ENCODE measurements at places on chromosomes 5 and 9.
A peak's percentile ranks its signal among the peaks of the same experiment; 100 is the strongest.

DNA sequence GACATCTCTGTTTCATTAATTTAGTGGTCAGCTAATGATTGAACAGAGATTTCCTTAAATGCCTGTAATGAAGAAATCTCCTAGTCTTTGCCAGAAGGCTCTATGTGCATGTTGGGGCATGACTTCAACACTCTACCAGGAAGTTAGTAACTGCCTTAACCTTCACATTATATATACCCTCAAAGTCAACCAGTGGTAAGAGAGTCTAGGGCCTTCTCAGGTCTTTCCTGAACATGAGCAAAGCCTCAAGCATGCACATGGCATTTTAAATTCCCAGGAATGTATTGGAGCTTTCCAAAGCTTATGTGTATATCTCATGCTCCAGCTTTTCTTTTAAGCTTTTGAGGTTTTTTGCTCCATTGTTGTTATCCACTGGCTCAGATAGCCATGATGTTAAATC is 388.3 kb downstream of the ARRDC3 start:
- no peak for DNase-seq

- DNase-seq: no peak
Measured at GRCh38 chr5:10566543-10567068, 2.7 kb downstream of the ANKRD33B start.

GRCh38 chr5:112127861-112128260 is 291.2 kb downstream of the EPB41L4A start:
- no peak for DNase-seq

- DNase-seq: no peak
Measured at GRCh38 chr9:72312386-72312987, 52.5 kb downstream of the ZFAND5 start.

DNA sequence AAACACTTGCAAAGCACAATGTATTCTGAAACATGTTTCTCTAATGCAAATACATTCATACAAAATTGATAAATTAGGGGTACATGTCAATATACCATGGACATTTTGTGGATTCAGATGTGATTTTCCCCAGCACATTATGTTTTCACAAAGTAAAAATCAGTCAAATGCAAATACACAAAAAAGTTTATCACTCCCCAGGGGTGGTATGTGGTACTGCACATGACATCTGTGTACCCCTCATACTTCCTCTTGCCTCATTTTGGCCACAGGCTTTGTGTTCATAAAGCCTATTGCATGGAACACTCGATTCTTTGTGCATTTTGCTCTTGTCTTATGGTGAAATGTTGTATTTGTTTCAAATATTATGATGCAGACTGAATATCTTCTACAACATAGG is 116.8 kb upstream of the PDE4D start:
- no peak for DNase-seq

DNA sequence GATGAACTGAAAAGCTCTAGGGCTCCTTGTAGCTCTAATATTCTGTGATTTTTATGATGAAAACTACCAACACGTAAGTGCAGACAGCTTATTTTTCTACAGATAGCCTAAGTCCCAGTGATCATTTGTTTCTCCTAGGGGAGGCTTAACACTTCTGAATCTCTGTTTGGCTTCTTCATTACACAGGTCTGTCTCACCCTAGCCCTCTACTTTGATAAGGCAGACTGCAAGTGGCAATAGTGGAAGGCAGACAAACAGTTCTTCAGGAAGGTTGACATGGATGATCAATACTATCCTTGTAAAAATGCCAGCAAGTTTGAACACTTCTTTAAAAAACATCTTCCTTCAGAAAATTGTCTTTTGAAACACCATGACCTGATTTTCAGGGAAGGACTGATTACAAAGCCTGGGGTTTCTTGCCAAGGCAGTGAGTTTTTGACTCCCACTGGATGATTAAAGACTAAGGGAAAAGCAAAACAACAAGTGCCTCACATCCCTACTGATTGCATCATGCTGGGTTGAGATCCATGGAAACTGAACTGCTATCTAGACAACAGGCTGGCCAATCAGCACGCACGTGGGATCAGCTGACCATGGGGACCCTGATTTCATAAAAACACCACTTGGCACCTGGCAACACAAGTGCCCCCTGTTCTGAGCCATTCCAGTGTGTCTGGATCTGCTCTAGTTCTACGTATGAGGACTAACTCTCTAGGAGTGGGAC is 212.2 kb downstream of the SMARCA2 start:
- no peak for DNase-seq

DNA sequence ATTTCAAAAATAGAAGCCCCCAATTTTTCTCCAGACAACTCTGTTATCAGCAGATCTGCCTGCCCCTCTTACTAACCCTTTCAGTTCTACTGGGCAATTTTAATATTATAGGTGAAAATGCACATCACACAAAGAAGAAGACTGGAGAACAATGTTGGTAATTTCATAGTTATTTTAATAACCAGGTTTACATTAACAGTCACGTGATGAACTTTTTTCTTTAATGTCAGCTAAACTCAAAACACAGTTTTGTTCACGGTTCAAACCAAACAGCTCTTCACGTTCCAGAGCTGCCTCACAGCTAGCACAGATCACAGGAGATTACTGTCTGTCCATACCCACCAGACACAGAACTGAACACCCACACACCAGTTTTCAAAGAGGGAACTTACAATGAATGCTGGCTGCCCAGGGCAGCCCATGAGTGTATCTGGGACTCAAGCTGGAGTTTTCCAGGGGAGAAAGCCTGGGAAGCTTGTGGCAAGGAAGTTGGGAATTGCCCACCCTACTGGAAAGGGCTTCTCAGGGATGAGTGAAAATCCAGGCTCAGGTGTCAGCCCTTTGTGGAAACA is 119.1 kb downstream of the DPYSL3 start:
- DNase-seq: no peak

- DNase-seq: no peak
Measured at GRCh38 chr5:4929092-4929655, 211.0 kb upstream of the ADAMTS16 start.

GRCh38 chr9:28396058-28396457 is 822.8 kb upstream of the C9orf72 start:
- DNase-seq: no peak

- DNase-seq: no peak
Measured at GRCh38 chr5:2300421-2300820, 417.7 kb upstream of the IRX4 start.

DNA sequence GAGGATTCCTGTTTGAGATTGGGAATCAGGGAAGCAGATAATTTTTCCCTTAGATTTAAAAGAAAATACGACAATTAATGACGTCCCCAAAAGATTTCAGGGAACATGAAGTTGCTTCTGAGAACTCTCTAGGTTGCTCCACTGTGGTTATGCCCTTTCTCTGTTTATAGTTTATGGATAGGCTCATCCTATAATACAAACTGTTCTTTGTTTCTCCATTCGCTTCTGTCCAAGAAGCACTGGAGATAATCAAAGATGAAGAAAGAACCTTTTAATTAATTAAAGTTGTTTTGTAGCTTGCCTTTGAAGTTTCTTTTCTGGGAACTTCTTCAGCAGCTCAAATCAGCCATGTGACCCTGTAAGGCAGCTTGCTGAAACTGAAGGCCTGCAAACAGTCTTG is 87.5 kb downstream of the CHSY3 start:
- no peak for DNase-seq

- no peak for DNase-seq
Measured at GRCh38 chr5:125870256-125870655, 553.0 kb upstream of the GRAMD2B start.

DNA sequence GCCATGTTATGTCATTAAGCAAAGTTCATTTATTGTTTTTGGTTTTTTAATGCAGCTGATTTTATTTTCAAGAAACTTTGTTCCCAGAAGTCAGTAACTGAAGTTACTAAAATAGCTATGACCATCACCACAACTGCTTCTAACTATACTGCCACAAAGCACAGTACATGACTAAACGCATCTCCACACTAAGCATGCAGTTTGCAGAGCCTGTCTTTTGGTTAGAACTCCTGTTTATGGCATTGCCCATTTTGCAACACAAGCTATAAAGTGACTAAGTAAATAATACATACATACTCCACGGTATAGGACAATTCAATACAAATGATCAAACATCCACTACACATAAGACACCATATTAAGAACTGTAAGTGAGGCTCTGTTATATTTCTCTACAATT is 109.7 kb downstream of the MLLT3 start:
- DNase-seq: no peak

GRCh38 chr5:98904780-98905179 is 24.0 kb downstream of the CHD1 start:
- no peak for DNase-seq

DNA sequence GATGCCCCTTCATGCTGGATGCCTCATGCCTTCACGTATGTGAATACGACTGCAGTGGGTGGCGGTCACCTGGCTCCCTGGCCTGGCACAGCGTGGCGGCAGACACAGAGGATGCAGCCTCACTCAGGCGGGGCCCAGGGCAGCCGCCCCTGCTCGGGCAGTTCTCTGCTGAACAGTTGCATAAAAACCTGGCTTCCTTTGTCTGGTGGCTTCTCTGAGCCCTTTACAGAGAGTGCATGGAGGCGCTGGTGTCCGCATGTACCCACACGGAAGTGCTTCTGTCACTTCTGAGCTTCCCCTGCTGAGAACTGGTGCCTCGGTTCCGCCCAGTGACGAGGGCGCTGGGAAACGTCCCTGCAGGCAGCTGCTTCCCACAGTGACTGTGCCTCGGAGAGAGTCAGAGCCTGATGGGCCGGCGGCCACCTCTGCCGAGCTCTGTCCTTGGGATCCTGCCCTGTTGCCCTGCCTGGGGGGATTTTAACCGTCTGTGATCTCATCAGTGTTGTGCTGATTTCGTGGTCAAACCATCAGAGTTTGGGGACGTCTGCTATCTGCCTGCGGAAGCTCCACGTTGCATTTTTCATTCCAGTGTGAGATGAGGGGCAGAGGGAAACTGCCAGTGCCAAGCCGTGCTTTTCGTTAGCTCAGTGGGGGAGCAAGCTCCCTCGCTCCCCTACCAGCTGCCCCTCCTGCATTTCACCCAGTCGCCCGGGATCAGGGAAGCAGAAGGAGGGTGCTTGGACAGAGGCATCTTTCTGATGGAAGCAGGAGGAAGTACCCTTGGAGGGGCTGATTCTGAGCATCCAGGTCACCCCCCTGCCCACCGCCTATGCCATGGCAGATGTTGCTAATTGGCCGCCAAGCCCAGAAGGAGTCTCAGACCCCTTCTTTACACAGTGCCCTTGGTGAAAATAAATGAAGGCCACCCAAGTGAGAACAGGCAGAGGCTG is 153.0 kb upstream of the COL5A1 start:
- DNase-seq: no peak

- no peak for DNase-seq
Measured at GRCh38 chr5:143350751-143351602, 52.5 kb downstream of the NR3C1 start.

DNA sequence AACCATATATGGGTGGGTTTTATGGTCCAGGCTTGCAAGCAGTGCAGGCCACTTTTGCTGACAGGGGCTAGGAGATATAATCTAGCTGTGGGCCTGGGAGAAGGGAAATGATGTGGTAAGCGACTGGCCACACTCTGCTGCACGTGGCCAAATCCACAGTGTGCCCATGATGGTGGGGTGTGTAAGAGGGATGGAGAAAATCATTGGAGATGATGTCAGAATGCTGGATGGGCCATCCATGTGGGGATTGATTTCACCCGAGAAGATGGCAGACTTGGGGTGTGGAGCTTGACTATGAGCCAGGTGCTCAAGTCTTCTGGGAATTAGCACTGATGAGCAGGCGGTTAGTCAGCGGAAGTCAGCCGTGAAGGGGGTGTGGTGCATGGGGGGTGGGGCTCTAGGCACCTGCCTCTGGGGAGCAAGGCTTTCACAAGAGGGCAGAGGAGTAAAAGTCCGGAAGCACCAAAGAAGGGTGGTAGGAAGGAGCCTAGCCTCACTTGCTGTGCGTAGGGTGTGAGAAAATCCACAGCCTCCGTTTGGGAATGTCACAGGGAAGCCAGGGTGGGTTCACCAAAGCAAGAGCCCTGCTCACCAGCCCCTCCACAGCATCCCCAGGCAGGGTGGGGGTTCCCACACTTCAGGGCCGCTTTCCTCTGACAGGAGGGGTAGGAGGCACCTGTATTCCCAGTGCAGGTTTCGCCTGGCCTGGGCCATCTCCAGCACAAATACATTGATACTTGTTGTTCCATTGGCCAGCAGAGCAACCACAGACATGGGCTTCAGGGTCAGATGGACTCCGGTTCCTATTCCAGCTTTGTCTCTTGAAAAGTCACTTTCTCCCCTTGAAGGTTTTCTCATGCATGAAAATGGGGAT is 44.5 kb upstream of the ANGPTL2 start:
- DNase-seq: peak; percentile 27

- DNase-seq: no peak
Measured at GRCh38 chr9:88801214-88801796, 190.0 kb upstream of the S1PR3 start.

GRCh38 chr9:134698587-134699342 is 57.2 kb downstream of the COL5A1 start:
- peak; percentile 40 for DNase-seq

DNA sequence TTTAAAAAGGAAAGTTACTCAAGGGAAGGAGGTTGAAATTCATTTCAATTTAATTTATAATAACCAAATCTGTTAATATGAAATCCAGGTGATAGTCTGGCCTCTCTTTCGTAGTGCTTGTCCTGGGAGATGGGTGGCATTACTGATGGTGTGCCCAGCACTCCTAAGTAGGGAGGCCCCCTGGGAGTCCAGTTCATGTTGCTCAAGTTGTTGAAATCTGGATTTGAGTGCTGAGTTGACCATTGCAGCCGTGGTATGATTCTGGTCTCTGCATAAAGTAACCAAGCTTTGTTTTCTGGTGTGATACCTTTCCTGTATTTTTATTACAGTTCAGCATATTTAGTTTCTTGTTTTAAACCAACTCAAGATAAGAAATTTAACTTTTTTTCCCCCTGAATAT is 287.8 kb downstream of the FANCC start:
- no peak for DNase-seq

DNA sequence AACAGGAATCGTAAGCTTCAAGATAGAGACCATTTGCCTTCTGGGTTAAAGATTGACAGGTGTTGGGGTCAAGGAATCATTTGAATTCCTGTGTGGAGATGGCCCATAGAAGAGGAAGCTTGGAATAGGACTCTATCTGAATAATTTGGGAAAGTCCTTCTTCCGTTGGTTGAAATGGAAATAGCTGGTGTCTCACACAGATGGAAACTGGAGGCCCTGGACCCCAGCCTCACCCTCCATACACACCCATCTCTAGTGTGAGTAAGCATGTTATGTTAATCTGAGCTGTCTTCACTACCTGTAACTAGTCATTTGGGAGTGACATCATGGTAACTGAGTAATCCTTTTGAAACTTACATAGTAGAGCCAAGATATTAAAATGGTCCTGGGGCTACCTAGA is 184.4 kb downstream of the CD180 start:
- no peak for DNase-seq

DNA sequence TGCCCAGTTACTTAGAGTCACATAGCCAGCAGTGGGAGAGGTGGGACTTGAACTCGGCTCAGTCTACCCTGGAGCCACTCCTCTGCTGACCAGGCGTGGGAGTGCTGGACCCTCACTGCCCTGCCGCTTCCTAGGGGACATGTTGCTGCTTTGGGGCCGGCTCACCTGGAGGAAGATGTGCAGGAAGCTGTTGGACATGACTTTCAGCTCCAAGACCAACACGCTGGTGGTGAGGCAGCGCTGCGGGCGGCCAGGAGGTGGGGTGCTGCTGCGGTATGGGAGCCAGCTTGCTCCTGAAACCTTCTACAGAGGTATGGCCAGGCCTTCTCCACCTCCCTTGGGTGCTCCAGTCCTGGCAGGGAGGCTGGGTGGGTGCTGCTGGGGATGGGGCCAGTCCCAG is 3.4 kb upstream of the CACFD1 start:
- DNase-seq: no peak
